ENCODE measurements at places on chromosomes 1 and 21. TPM values are rescaled to one million over a fixed set of nuclear protein-coding genes. Genes with fewer than 3 reads are reported as not detected.

DNA sequence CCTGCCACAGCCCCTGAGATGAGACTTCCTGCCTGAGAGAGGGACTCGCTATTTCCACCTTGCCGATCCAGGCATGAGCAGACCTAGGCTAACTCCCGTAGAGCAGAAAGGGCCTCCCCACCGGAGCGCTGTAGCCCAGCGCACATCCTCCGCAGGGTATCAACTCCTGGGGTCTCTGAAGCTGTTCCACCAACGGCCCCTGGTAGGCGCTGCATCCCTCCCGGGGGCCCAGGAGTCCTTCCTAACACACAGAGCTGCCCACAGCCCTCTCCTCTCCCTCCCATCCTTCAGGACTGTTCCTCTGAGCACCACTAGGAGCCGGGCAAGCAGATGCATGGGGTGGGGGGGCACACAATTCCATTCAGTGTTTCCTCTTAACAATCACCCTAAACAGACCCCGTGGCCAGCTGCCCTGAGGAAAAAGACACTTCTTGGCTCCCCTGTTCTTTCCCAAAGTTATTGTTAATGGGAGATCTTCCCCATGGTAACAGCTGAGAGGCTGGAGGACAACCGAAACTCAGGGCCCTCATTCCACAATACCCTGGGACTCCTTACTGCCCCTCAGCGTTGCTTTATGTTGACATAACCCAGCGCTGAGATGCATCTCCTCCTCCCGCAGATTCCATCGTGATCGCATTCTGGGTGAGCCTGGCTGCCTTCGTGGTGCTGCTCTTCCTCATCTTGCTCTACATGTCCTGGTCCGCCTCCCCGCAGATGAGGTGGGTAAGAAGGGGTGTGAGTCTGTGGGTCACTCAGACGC lies 7.5 kb downstream of the MRAP start:
- no peaks in the 10 kb centered on the region for H3K4me1 ChIP-seq
- H3K36me3 ChIP-seq = no peaks in the 10 kb centered on the region
- no peak overlapping the region for H3K4me3 ChIP-seq
- no peaks in the 10 kb centered on the region for H3K27me3 ChIP-seq
- peak; percentile 75 for DNase-seq

DNA sequence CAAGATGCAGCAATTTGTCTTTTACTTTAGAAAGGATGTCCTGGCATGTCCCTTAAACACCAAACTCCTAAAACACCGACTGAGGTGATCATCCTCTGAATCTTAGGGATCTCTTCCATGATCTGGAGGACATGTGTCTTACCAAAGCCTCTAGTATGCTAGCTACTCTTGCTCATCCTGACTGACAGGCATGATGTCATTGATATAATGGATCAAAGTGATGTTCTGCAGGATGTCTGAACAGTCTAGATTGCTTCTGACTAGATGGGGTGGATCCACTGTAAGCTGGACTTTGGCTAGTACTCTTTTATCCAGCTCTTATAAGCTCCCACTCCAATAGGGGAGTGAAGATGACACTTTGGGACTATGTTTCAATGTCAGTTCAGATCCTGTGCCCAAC lies 11.3 kb upstream of the CGN start:
- no peak overlapping the region for H3K4me3 ChIP-seq
- no peaks in the 10 kb centered on the region for H3K27me3 ChIP-seq
- no peak overlapping the region for H3K27ac ChIP-seq

The STIL gene
- 12.1 TPM for total RNA-seq

GRCh38 chr1:68051475-68051874 lies 1.0 kb upstream of the DIRAS3 start:
- peaks cover 8% of the 10 kb centered on the region for H3K36me3 ChIP-seq
- peaks cover 13% of the 10 kb centered on the region for H3K27me3 ChIP-seq
- no peak overlapping the region for H3K27ac ChIP-seq
- H3K4me3 ChIP-seq = peak overlapping the region; percentile 38

The KRTAP12-2 gene
- not detected for total RNA-seq

- no peak overlapping the region for H3K27ac ChIP-seq
- H3K4me1 ChIP-seq = no peaks in the 10 kb centered on the region
- no peaks in the 10 kb centered on the region for H3K36me3 ChIP-seq
- no peak overlapping the region for H3K4me3 ChIP-seq
These were observed 53.9 kb downstream of the PRDX6 start for GRCh38 chr1:173530795-173531693.

GRCh38 chr1:221884821-221885220 lies 142.9 kb upstream of the DUSP10 start:
- peak; percentile 16 for DNase-seq
- H3K4me3 ChIP-seq = no peak overlapping the region
- no peaks in the 10 kb centered on the region for H3K27me3 ChIP-seq
- no peak overlapping the region for H3K27ac ChIP-seq
- no peaks in the 10 kb centered on the region for H3K36me3 ChIP-seq
- H3K4me1 ChIP-seq = peaks cover 3% of the 10 kb centered on the region

- H3K36me3 ChIP-seq = no peaks in the 10 kb centered on the region
- no peaks in the 10 kb centered on the region for H3K27me3 ChIP-seq
- no peak overlapping the region for H3K4me3 ChIP-seq
- no peaks in the 10 kb centered on the region for H3K4me1 ChIP-seq
- H3K27ac ChIP-seq = no peak overlapping the region
These were observed 419.5 kb downstream of the LRRIQ3 start for GRCh38 chr1:73778471-73778870.
